ENCODE measurements at places on chromosomes 5 and 9.

- DNase-seq: no peak
Measured at GRCh38 chr5:53422539-53422938, 57.9 kb upstream of the FST start.

GRCh38 chr5:91140657-91141056 lies 242.5 kb downstream of the ARRDC3 start:
- no peak for DNase-seq

DNA sequence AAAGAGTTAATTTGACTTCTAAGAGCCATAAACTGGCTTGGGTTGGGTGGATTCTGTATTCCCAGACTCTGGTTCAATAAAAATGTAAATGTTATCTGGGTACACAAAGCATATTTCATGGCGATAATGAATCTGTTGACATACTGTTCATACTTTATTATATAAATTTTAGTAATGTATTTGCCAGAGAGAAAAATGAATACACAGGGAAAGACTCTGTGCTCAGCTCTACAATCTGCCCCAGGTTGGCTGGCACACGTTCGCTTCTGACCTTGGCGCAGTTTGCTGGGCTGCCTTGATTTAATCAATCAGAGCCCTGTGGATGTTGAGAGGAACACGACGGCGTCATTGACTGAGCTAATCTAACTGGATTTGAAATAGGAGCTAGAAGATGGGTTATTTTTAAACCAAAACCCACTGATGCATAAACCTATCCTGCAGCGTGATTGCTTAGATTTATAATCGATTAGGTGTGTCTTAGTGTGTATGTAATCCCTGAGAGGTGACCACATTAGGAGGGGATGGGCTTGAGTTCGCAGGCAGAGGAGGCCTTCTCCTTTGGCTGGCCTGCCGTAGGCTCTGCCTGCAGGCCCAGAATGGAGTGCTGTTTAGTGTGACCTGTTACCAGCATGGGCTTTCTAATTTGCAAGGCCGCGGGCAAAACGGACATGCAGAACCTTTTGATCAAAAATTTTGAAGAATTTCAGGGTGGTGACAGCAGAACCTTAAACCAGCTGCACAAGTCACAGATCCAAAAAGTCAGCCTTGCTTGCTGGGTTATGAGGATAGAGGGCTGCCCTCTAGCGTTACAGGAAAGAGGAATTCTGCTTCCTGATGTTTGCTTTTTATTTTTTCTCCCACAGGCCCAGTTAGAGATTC lies 3.9 kb upstream of the ADCY2 start:
- DNase-seq: no peak

- DNase-seq: no peak
Measured at GRCh38 chr5:72137826-72138409, 30.6 kb downstream of the MAP1B start.

DNA sequence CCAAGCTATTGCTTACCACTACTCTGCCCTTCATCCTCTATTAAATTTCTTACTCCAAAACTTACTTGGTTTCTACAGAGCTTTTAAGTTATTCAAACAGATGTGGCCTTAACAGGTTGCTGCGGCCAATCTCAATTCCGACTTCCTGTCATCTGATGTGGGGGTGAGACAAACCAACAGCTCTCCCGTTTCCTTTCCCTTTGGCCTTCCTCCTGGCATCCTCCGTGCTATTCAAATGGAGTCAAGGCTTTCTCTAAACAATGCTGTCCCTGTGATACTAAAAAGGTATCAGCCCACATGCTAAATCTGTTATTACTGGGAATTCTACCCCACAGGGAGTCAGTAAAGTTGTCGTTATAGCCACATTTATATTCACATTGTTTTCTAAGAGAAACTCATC lies 11.8 kb downstream of the RBM18 start:
- no peak for DNase-seq

GRCh38 chr5:40791715-40792139 lies 6.4 kb downstream of the PRKAA1 start:
- DNase-seq: no peak

DNA sequence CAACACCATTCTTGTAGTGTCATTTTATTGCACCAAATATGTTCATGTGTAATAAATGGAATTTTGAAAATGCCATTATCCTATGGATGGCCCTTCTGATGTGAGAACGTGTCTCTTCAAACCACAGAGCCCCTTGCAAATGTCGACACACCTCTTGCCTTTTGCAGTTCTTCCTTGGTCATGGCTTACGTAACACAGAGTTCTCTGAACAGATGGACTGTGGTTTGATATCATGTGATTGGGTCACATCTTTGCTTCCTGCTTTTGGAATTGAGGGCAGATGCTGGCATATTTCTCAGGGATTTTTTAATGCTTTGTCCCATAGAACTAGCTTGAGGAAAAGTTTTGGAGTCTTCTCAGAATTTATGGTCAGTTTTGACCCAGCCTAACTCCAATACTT lies 4.6 kb downstream of the TGFBR1 start:
- no peak for DNase-seq

DNA sequence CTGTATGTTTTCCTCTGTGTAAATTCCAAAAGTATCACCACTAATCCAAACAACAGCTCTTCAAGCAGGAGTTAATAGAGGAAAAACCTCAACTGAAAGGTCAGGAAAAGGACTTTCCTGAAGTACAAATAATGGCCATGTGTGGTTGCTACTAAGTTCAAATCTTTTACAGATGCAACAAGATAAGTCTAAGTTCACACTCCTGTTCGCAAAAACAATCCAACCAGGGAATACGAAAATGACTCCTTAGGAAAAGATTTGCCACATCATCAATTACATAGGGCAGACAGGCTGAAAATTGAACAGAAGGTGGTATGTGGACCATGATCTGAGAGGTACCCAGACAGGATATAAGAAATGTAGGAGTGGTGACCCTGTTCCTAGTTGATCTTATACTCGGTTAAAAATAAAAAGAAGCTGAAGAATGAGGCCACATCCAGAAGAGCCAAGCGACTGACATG lies 210.2 kb downstream of the TSSK1B start:
- DNase-seq: no peak

- DNase-seq: no peak
Measured at GRCh38 chr9:35905051-35905781, 786 bp upstream of the HRCT1 start.

DNA sequence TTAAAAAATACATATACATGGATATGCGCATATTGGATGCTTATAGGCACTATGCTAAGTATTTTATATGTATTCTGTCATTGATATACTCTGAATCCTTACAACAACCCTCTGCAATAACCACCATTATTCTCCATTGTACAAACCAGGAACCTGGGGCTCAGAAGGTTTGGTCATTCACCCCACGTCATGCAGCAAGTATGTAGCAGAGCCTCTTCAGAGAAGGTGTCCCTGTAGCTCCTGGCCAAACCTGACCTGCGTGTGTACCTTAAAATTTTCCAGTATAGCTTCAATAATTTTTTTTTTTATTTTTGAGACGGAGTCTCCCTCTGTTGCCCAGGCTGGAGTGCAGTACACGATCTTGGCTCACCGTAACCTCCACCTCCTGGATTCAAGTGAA lies 51.9 kb downstream of the MFAP3 start:
- DNase-seq: no peak

- DNase-seq: no peak
Measured at GRCh38 chr9:92119586-92119985, 4.4 kb upstream of the SPTLC1 start.
